ENCODE measurements at places on chromosomes 5 and 9.

DNA sequence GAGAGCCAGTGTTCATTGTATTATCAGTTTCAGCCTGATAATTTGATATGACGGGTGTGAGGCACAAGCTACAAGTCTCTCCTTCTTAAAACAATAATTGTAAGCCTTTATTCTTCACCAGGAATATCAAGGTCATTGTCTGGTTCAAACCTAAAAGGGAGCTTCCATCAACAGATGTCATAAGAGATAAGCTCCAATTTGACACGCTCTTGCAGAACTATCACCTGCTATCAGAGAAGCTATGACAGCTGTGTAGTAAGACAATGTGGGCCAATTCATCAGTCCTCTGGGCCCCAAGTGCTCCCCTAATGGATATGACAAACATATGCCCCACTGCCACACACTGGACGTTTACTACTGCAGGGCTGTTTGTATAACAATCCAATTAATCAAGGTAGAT, 1010.2 kb upstream of the DMAC1 start:
- no peak for DNase-seq

DNA sequence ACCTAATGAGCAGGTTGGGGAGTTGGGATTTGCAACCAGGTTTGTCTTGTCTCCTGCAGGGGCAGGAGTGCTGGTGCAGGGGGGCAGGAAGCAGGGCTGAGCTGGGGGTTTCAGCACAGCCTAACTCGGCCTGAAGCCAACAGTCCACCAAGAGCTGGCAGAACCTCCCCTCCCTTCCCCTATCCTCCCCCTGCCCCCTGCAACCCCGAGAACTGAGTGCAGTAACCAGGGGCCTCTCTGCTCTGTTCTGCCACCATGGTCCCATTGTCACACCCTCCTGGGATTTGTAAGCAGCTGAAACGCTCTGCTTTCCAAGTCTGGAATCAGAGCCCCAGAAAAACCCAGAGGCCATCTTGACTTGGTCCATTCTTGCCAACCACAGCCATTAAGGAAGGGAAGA, 72.9 kb downstream of the ARHGEF37 start:
- no peak for DNase-seq

- DNase-seq: no peak
Observed at GRCh38 chr5:106417163-106417562, 1253.6 kb downstream of the EFNA5 start.

- DNase-seq: no peak
Observed at GRCh38 chr9:128625391-128626146, 31.1 kb downstream of the DYNC2I2 start.

GRCh38 chr5:102901424-102902134, 146.5 kb downstream of the PAM start:
- no peak for DNase-seq

GRCh38 chr5:154166901-154167791, 23.4 kb upstream of the GALNT10 start:
- DNase-seq: peak; percentile 53

DNA sequence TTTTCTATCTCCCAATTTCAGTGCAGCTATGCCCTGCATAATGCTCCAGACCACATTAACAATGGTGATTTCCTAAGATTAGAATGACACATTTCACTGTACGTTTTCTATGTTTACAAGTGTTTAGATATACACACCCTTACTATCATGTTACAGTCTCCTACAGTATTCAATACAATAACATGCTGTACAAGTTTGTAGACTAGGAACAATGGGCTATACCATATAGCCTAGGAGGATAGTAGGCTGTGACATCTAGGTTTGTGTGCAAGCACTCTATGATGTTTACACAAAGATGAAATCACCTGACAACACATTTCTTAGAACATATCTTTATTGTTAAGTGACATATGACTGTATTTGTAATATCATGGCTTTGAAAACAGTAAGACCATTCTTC, 1435.6 kb upstream of the NUDT12 start:
- no peak for DNase-seq

DNA sequence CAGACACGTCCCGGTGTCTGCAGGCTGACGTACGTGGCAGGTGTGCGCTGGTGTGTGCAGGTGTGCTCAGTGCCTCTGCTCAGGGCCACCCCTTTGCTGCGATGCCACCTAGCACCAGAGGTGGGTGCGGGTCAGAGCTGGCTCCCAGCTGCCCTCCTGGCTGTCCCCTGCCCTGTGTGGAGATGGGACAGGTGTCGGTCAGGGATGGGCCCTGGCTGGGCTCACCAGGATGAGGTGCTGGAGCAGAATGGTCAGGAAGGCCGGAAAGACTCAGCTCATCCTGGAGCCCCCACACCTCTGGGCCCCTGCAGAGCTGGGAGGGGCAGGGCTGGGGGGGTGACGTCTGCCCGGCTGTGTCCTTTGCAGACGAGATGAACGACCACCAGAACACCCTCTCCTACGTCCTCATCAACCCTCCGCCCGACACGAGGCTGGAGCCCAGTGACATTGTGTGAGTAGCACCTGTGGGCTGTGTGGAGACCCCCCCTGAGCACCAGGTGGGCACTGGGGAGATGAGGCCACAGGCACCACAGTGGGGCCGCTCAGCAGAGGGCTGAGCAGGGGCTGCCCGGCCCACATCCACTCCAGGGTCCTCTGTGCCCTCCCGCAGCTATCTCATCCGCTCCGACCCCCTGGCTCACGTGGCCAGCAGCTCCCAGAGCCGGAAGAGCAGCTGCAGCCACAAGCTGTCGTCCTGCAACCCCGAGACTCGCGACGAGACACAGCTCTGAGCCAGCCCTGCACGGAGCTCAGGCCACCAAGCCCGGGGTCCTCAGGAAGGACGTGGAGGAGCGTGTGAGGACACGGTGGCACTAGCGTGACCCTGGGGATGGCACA, 89.7 kb downstream of the KCNT1 start:
- DNase-seq: no peak

DNA sequence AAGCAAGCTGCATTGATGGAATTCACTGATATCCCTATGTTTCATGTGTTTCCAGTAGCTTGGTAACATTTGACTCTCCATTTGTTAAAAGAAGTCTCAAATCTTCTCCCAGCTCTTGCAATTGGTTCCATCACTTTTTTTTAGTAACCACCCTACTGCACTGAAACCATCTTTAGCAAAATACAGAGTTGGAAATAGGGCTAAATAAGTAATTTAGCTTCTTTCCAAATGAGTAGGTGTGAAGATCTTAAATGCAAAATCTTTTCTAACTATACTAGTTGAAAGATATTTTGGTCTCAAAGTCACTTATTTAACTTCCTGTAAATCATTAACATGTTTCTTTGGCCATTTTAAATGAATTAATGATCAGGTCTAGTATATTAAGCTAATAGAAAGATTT, 138.1 kb downstream of the DIRAS2 start:
- no peak for DNase-seq

GRCh38 chr5:2029206-2029605, 146.5 kb upstream of the IRX4 start:
- no peak for DNase-seq

- no peak for DNase-seq
Observed at GRCh38 chr5:168765086-168765550, 185.9 kb upstream of the PANK3 start.

- DNase-seq: peak; percentile 77
Observed at GRCh38 chr5:145975361-145976066, 39.1 kb downstream of the SH3RF2 start.

- DNase-seq: no peak
Observed at GRCh38 chr9:105083256-105083655, 155.3 kb upstream of the ABCA1 start.

DNA sequence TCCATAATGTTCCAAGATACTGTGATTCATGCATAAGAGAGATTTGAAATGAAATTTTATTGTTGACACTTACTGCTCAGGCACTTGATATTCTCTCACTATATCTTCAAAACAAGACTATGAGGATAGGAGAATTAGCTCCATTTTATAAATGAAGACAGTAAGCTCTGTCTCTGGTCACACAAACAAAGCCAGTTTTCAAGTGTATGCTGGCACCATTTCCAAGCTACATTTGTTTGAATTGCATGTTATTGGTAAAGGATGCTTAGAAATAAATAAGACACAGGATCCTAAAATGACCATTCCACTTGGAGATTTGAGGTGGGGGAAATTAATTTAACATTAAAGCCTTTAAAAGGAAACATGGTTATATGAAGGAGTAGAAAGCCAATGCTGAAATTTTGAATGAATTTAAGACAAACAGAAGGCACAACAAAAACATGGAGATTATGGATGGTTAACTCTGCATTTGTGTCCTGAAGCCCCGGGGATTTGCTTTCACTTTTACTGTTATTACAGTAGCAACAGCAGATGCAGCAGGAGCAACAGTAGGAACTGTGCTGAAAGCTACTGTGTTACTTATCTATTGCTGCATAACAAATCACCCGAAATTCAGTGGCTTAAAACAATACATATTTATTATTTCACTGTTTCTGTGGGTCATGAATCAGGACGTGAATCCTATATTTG, 79.7 kb upstream of the ASTN2 start:
- no peak for DNase-seq

- DNase-seq: no peak
Observed at GRCh38 chr9:93291536-93292287, 107.8 kb downstream of the WNK2 start.

DNA sequence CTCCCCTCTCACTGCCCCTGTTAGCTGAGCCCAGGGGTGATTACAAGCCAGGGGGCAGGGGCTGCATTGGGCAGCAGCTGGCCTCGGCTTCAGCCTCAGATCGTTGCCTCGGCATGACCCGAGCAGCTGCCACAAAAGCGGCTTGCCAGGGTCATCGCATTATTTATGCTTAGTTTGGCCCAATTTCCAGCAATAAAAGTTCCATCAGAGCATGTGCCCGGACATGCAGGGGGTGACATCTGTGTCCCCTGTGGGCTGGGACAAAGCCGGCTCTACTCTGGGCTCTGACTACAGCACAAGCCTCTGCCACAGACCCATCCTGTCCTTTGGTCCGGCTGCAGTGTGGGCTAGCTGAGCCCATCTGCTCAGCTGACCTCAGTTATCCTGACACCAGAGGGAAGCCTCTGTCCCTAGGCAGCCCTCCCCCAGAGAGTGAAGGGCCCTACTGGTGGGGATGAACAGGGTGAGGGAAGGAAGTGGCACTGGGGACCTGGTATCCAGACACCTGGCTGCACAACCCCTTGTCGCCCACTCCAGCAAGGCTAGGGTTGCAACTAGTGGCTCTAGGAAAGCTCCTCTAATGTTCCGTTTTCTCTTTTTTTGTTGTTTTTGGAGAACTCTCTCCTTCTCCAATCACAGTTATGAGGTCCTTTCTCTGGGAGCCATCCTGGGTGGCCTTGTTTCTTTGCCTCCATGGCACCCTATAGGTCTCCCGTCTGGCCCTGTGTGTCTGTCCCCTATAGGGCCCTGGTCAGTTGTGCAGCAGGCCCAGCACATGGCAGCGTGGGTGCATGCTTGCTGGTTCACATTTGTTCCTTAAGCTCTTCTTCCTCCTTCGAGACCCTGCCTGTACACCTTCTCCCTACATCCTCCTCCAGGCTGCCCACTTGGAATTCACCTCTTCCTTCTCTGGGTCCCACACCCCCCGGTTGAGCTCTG, 13.3 kb upstream of the GADD45G start:
- DNase-seq: no peak

- no peak for DNase-seq
Observed at GRCh38 chr5:176474476-176474875, 26.3 kb downstream of the FAF2 start.

DNA sequence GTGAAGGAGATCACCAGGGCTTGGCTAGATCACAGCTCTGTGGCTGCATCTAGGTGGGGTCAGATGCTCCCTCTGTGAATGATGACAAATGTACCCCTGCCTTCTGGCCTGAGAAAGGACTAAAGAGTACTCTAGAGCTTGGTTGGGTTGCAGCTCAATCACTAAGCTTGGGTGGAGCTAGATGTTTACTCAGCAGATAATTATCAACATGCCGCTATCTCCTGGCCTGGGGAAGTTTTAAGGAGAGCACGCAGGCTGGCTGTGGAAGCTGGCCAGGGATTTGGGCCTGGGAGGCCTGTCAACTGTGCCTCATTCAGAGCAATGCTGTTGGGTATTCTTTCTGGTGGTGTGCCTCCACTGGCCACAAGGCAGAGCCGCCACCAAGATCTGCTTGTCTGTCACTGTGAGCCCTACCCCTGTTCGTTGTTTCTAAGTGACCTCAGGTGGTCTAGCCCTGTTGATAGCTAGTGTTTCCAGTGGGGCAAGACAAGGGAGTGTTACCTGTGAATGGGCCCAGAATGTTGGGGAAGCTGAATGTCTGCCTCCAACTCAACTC, 181.7 kb downstream of the ADGRV1 start:
- no peak for DNase-seq

DNA sequence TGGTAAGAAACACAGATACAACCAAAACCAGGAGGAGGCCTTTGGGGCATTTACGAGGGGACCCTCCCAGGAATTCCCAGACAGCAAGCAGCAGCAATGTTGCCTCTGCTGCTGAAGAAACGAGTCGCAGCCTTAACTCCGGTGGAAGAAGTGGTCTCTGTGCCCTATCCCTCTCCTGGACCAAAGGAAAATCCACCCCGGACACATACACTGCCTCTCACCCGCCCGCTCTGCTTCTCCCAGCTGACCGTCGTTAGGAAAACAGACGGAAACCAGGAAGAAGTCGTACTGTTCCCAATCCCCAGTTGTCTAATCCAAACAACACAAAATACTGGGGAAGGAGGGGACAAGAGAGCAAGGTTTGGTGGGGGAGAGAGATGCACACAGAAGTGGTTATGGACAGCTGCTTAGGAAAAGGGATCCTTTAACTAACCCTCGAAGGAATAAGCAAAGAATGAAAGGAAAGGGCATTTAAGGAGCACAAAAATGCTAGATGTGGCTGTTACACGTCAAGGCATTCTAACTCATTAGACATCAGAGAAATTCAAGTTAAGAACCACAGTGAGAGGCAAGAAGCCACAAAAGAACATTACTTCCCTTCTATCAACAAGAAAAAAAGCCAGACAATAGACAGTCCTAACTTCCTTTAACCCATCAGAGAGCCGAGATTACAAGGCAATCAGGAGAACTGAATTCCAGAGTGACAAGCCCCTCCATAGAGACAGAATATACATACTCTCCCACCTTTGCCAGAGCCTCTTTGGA, 71.9 kb downstream of the ACTL7B start:
- no peak for DNase-seq

GRCh38 chr9:135609366-135609955, 29.9 kb downstream of the GLT6D1 start:
- no peak for DNase-seq

DNA sequence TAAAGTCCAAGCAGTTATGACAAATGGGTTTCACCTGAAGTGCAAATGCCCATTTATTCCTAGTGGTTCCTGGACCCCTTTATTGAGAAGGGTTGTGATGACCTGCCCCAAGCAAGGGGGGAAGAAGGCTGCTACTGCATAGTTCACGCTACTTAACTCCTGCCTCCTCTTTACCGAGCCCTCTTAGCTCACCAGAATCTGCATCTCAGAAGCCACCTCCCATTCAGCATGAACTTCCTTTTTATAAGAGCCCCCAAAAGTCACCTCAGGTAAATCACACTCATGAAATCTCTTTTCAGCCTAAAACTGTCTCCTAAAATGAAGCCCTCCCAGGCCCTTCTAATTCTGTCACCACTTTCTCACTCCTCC, 26.6 kb upstream of the C9orf72 start:
- no peak for DNase-seq

Data from PC-9 (cell line).